ENCODE measurements at places on chromosomes 5 and 9.

DNA sequence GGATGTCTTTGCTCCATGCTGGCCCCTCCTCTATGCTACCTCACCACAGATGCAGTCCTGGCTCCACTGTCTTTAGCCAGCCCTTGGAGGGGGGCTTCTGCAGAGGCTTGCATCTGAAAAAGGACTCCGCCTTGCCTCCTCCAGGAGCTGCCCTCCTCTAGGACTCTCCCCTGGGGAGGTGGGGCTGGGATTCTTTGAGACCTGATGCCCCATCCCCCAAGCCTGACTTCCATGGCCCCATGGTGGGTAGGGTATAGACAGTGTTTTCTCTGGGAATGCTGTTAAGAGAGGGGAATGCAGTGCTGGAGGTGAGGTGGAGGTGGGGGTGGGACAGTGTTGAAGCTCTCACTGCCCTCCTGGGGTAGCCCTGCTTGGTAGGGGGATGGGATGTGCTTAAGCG, 14.3 kb downstream of the JADE2 start:
- no peak for DNase-seq

- DNase-seq, result no peak
These were observed 59.6 kb upstream of the SLC1A1 start for GRCh38 chr9:4430432-4431261.

GRCh38 chr5:40842351-40842750, 1.2 kb downstream of the CARD6 start:
- DNase-seq, result no peak

GRCh38 chr5:98603456-98603855, 170.0 kb upstream of the RGMB start:
- DNase-seq, result no peak

DNA sequence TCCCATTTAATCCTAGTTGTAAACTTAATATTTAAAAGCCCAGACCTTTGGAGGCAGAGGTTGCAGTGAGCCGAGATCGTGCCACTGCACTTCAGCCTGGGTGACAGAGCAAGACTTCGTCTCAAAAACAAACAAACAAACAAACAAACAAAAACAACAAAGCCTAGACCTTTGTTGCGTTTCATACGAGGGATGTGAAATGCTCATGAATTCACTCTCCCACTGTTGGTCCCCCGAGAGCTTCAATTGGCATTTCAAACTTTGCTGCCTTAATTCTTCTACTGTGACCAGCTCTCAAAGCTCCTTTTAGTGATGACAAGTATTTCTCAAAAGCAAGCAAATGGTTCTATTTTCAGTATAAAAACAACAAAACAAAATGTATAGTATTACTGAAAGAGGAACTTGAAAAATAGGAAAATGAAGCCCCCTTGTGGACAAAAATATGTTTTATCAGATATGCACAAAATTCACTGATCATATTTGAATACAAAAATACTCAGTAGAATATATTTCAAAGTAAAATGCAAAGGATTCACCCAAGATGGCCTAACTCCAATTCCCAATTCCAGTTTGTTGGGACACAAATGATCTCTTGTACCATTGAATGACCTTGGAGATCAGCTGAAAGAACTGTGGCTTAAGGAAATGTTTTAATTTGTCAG, 140.4 kb downstream of the ESM1 start:
- DNase-seq, result no peak

- DNase-seq, result no peak
These were observed 214.4 kb downstream of the PLK2 start for GRCh38 chr5:58245476-58245840.

- no peak for DNase-seq
These were observed 48.6 kb downstream of the PSMB7 start for GRCh38 chr9:124366476-124367220.

GRCh38 chr5:170267431-170268152, 30.0 kb downstream of the LCP2 start:
- DNase-seq, result no peak

- no peak for DNase-seq
These were observed 229.9 kb upstream of the MAP3K1 start for GRCh38 chr5:56585461-56585860.

GRCh38 chr5:27208051-27208450, 169.7 kb upstream of the CDH9 start:
- DNase-seq, result no peak

DNA sequence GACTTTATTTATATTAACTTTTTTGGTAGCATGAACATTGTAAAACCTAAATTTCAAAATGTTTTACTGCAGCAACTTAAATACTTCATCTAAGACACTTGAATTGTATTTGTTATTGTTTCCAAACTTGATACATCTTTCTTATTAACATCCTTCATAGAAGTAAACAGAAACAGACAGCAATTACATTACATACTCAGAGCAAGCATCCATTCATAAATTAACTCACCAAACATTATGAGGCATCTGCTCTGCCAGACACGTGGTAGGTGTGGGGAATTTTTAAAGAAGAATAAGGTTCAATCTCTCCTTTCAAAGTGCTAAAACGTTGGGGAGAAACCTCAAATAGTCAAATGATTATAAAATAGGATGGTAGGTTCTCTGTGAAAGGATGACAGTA, 130.8 kb downstream of the MUSK start:
- no peak for DNase-seq

DNA sequence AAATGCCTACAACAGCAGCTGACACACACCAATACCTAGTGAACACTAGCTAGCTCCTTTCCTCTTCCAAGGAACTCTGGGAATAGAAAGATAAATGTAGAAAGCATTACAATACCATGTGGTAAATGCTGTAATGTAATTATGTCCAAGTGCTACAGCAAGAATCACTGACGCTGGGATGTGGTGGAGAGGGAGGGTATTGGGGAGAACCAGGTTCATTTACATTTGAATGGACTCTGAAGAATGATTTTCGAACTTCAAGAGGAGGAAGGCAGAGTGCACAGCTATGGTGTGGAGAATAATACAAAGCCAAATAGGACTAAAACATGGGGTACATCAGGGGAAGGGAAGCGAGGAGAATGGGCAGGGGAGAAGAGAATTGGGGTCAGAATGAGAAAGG, 158.0 kb downstream of the CDK5RAP2 start:
- no peak for DNase-seq

DNA sequence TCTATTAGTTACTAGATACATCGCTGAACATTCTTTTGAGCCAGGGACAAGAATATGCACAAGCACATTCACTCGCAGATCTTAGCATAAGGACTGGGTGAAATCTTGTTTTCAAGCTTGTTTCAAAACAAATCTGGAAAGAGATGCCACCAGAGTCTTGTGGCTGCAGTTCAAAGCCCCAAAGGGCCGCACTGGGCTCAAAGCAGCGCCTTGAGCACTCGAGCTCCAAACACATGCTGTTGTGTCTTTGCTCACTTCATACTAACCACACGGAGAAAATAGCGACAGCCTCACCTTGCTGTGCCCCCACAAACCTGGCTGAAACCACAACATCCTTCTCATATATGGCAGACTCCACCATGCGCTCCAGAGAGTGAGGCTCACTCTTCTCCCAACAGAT, 34.2 kb upstream of the IL7R start:
- no peak for DNase-seq

DNA sequence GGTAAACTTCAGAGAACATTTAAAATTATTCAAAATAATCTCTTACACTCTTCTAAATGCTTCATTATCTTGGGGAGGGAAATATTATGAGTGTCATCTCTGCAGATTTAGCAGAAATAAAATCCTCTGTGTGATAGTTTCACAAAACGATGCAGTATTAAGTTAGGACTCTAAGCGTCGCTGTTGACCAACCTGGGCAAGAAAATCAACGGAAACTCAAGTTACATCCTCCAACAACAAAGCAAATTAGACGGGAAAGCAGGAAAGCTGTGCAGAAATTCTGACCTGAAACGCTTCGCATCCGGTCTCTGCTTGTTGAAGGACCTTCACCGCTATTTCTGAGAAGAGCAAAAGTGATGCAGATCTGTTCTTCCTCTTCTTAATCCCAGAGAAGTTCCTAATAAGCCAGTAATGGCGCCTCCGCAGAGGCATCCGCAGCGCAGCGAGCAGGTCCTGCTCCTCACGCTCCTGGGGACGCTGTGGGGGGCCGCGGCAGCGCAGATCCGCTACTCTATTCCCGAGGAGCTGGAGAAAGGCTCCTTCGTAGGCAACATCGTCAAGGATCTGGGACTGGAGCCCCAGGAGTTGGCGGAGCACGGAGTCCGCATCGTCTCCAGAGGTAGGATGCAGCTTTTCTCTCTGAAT, at the start of gene PCDHGA6:
TSS of gene PCDHGA6 (plus strand) at position 219 of the 645 bp plus-strand sequence. CDS start at position 412, 193 bp downstream.
- no peak for DNase-seq

GRCh38 chr5:67672636-67673035, 476.0 kb upstream of the CD180 start:
- DNase-seq, result no peak

DNA sequence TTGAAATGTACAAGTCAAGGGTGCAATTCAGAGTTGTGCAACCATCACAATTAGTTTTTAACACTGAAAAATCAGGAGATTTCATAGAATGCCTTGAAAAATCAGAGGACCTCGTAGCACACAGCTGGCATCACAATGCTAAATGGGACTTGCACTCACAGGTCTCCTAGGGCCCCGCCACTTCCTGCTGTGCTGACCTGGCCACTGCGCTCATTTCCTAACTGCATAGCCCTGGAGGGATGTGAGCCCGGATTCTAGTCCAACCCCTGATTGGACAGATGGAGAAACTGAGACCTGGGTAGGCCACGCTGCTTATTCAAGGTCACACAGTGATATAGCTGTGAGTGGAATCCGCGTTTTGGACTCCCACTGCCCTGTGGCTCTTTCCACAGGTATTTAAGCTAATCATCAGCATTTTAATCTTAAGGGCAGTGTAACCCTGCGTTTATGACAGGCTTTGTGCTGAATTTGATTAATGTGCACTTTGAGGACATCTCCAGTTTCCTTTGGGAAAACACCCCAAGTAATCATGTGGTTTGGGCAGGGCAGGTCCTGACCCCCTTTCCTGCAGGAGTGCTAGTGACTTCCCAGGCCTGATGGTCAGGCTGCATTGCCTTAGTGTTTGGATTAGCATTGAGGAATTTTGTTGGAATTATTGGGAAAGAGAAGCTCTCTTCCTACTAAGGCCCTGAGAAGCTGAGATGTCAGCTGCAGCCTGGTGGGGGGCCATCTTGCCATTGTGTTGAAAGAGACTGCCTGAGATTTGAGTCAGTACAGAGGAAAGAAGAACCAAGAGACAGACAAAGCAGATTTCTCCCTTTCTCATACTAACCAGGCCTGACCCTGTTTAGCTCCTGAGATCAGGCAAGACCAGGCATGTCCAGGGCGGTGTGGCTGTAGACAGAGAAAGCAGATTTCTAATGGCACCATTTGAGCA, 36.2 kb downstream of the STC2 start:
- DNase-seq, result peak; percentile 55

DNA sequence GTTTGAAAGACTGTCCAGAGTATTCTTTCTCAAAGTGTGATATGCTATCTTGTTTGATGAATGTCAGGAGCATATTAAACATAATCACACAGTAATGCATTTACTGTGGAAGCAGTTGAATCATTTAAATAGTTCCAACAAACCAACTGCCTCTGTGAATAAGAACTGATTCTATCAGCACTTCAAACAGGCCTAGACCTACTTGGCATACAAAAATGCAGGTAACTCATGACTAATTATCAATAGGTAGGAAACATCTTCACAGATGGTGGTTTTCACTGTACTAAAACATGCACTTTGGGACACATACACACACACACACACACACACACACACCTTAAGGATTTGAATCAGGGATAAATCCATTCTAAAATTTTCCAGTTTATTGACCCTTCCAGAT, 91.2 kb upstream of the SNX2 start:
- DNase-seq, result no peak

GRCh38 chr5:14593326-14594021, 11.9 kb downstream of the OTULINL start:
- DNase-seq, result no peak

DNA sequence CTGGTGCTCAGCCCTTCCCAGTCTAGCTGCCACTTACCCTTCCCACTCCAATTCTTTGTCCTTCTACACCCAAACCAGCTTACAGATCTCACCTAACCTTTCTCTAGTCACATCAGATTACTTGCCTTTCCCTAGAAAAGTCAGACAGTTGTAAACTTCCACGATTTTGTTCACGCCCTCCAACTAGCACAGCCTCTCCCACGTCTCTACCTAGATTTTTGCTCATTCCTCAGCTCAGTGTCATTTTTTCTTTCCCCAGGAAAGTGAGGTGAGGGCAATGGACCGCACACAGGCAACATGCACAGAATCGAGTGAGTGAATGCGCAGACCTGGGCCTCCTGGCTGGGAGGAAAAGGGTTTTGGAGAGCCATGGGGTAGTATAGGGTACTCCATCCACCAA, 20.9 kb upstream of the PRUNE2 start:
- no peak for DNase-seq

DNA sequence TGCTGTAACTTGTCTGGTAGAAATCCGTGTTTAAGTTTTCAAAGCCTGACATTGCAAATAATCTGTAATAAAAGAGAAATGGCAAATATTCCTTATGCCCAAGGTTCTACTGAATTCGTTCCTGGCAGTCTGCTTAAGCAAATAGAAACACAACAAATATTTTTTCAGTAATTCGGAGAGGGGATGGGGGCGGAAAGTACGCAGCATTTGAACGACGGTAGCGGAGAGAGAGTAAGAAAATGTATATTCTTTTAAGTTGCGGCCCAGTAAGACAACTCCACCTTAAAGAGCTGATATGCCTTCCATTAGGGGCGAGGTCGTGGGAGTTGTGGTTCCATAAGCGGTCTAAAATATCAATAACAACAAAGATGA, 569 bp downstream of the YIPF5 start:
- no peak for DNase-seq

GRCh38 chr5:157546456-157547100, 29.0 kb downstream of the ADAM19 start:
- DNase-seq, result no peak

- DNase-seq, result no peak
These were observed 11.3 kb downstream of the C9 start for GRCh38 chr5:39352951-39353350.

- DNase-seq, result no peak
These were observed 575.8 kb upstream of the ZNF462 start for GRCh38 chr9:106287091-106287631.

GRCh38 chr5:53479590-53480415, 626 bp upstream of the FST start:
- no peak for DNase-seq

- DNase-seq, result no peak
These were observed 34.7 kb downstream of the PPIC start for GRCh38 chr5:123001808-123002207.

DNA sequence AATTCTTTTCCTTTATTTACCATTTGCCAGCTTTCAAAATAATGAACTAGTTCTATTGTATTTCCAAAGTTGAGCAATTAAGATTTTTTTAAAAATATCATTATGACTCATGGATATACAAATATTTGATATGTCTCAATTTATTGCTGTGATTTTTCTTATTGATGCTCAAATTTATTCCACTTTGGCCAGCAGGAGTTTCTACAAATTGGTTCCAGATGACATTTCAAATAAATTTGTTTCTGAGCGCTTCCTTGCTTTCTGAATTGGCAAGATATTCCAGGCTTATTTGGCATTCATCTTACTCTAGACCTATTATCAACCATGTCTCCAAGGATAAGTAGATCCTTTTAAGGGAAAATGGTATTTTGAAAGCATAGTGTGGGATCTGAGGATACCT, 58.5 kb upstream of the TJP2 start:
- peak; percentile 34 for DNase-seq

GRCh38 chr5:107389130-107389774, 281.5 kb downstream of the EFNA5 start:
- no peak for DNase-seq
